ENCODE measurements at places on chromosomes 6 and 20. TPM values are rescaled to one million over a fixed set of nuclear protein-coding genes. Genes with fewer than 3 reads are reported as not detected.
A peak's percentile ranks its signal among the peaks of the same experiment; 100 is the strongest.

DNA sequence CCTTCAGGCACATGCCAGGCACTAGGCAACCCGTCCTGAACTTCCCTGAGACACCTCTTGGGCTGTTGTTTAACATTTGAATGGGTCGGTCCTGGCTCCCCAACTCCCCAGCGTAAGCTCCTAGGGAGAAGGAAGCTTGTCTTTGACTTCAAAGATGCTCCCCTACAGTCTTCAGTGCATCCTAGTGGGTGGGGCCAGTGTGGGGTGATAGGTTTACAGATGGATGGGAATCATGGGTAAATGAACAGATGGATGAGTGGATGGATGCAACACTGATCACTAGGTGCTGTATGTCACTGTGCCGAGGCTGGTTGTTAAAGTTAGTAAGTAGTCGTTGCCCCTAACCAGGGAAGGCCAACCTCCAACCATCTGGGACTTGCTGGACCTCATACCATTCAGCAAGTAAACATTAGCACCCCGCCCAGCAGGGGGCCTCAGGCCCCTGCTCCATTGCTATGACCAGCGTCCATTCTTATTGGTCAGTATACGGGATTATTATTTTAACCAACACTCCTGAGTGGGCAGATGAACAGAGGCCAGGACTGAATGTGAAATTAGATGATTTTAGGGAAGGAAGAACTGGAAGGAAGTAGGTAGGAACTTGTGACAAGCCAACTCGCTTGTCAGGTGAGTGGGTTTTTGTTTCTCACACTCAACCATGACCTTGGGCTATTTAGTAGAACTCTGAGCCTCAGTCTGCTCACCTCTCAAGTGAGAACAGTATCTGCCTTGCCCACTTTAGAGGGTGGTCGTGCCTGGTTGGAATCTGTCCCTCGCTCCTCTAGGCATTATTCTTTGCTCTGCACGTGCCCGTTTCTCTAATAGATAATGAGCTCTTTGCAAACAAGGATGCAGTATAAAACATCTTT, 82.9 kb upstream of the FOXP4 start:
- peaks cover 75% of the 10 kb centered on the region for H3K27me3 ChIP-seq
- peaks cover 7% of the 10 kb centered on the region for H3K36me3 ChIP-seq
- H3K27ac ChIP-seq, result no peak overlapping the region
- DNase-seq, result no peak
- H3K4me1 ChIP-seq, result peaks cover 12% of the 10 kb centered on the region

- peaks cover 10% of the 10 kb centered on the region for H3K4me1 ChIP-seq
- H3K36me3 ChIP-seq, result no peaks in the 10 kb centered on the region
- DNase-seq, result no peak
- H3K4me3 ChIP-seq, result no peak overlapping the region
- H3K27ac ChIP-seq, result peak overlapping the region; percentile 19
- H3K27me3 ChIP-seq, result no peaks in the 10 kb centered on the region
Measured at GRCh38 chr20:3757268-3757667, 10.3 kb downstream of the ADISSP start.

DNA sequence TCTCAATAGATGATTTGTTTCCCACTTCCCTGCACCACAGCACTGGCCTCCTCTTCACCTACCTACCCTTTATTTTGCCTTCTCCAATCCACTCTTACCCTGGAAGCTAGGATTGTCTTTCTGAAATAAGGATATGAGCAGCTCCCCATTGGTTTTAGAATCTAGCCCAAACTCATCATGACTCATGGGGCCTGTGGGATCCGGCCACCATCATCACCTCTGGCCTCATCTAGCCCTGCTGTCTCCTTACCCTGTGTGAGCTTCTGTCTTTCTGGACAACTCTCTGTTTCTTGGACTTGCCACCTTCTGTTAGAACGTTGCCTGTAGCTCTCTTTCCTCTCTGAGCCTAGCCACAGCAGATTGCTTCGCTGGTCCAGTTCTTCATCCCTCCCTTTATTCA, 277.1 kb downstream of the PAX1 start:
- DNase-seq, result no peak
- no peak overlapping the region for H3K4me3 ChIP-seq
- no peaks in the 10 kb centered on the region for H3K27me3 ChIP-seq
- no peaks in the 10 kb centered on the region for H3K36me3 ChIP-seq
- no peaks in the 10 kb centered on the region for H3K4me1 ChIP-seq

GRCh38 chr6:20875369-20875963, 341.2 kb downstream of the CDKAL1 start:
- no peaks in the 10 kb centered on the region for H3K4me1 ChIP-seq
- peaks cover 8% of the 10 kb centered on the region for H3K36me3 ChIP-seq
- H3K27ac ChIP-seq, result no peak overlapping the region
- DNase-seq, result no peak
- H3K27me3 ChIP-seq, result no peaks in the 10 kb centered on the region

GRCh38 chr20:35344354-35344837, 52.2 kb upstream of the FAM83C start:
- no peak for DNase-seq
- H3K36me3 ChIP-seq, result peaks cover 7% of the 10 kb centered on the region
- H3K27ac ChIP-seq, result no peak overlapping the region
- H3K4me3 ChIP-seq, result no peak overlapping the region
- peaks cover 7% of the 10 kb centered on the region for H3K4me1 ChIP-seq
- H3K27me3 ChIP-seq, result no peaks in the 10 kb centered on the region

DNA sequence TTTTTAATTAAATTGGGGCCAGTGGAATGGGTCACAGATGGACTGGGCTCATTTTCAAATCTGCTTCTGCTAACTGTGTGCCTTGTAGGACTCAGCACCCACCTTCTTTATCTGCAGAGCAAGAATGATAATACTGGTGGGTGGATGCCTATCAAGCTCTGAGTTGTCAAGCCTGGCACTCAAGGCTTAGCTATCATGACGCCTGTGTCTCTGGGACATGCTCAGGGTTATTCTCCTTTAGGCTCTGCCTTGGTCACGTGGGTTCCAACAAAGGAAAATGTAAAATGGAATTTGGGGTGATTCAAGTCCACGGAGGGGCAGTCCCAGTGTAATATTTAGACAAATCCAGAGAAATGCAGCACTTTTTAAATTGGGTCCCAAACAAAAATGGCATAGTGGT, 202.3 kb downstream of the TSHZ2 start:
- peaks cover 5% of the 10 kb centered on the region for H3K27me3 ChIP-seq
- H3K4me3 ChIP-seq, result no peak overlapping the region
- DNase-seq, result no peak
- H3K36me3 ChIP-seq, result peaks cover 2% of the 10 kb centered on the region

- H3K36me3 ChIP-seq, result no peaks in the 10 kb centered on the region
- H3K4me3 ChIP-seq, result peak overlapping the region; percentile 45
- H3K4me1 ChIP-seq, result peaks cover 21% of the 10 kb centered on the region
- DNase-seq, result no peak
Measured at GRCh38 chr20:45893831-45894230, 2.7 kb downstream of the CTSA start.

DNA sequence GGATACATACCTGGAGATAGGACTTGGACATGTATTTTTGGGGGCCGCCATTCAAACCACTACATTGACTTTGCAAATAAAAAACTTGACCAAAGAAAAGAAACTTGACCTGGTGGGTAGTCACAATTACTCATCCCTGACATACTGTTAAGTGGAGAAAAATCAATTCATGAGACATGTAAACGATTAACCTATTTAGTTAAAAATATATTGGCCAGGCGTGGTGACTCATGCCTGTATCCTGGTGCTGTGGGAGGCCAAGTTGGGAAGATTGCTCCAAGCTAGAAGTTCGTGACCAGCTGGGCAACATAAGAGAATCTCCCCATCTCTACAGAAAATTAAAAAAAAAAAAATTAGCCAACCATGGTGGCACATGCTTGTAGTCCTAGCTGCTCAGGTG, 2.5 kb upstream of the SRSF12 start:
- no peak overlapping the region for H3K4me3 ChIP-seq
- H3K4me1 ChIP-seq, result peaks cover 7% of the 10 kb centered on the region
- H3K36me3 ChIP-seq, result peaks cover 4% of the 10 kb centered on the region
- H3K27ac ChIP-seq, result no peak overlapping the region

GRCh38 chr6:81865712-81866111, 113.2 kb upstream of the TENT5A start:
- H3K4me1 ChIP-seq, result no peaks in the 10 kb centered on the region
- no peaks in the 10 kb centered on the region for H3K27me3 ChIP-seq
- DNase-seq, result no peak
- H3K27ac ChIP-seq, result no peak overlapping the region
- H3K4me3 ChIP-seq, result no peak overlapping the region
- no peaks in the 10 kb centered on the region for H3K36me3 ChIP-seq

DNA sequence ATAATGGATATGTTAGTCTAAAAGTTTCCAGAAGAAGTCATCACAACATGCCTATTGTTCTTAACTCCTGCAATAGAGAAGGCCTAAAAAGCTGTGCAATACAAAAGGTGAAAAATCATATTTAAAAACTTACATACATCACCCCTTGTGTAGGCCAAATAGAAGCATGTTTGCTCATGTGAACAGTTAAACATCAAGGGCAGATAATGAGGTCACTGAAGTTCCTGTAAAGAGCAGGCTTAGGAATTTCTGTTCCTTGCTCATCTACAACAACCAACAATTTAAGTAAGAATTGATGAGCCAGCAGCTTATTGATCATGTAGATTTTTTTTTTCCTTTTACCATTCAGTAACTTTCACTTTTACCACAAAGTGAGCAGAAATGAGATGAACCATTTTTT, 7.5 kb upstream of the NUP153 start:
- peaks cover 11% of the 10 kb centered on the region for H3K4me1 ChIP-seq
- H3K27ac ChIP-seq, result peak overlapping the region; percentile 41
- DNase-seq, result no peak
- no peak overlapping the region for H3K4me3 ChIP-seq
- H3K27me3 ChIP-seq, result no peaks in the 10 kb centered on the region

DNA sequence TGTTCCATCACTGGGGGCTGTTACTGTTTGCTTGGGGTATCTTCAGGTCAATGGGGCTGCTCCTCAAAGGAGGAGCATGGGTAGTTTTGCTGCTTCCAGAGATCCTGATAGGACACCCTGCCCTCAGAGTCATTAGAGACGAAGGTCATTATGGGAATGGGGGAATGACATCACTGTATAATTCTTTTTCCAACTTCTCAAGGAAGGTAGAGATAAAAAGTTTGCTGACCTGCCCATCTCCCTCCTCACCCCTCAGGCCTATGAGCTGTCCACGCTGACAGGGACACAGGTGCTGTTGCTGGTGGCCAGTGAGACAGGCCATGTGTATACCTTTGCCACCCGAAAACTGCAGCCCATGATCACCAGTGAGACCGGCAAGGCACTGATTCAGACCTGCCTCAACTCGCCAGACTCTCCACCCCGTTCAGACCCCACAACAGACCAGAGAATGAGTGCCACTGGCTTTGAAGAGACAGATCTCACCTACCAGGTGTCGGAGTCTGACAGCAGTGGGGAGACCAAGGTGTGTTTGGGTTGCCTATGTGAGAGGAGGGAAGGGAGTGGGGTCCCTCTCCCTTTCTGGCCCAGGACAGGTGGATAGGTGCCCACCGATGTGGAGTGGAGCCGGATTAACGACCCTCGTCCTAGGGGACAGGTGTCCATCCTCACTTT, 2.7 kb downstream of the SRF start:
- H3K4me3 ChIP-seq, result peak overlapping the region; percentile 99
- no peak for DNase-seq
- no peaks in the 10 kb centered on the region for H3K27me3 ChIP-seq
- H3K27ac ChIP-seq, result peak overlapping the region; percentile 96
- peaks cover 2% of the 10 kb centered on the region for H3K36me3 ChIP-seq

- no peak overlapping the region for H3K4me3 ChIP-seq
- no peaks in the 10 kb centered on the region for H3K36me3 ChIP-seq
- no peak overlapping the region for H3K27ac ChIP-seq
- no peaks in the 10 kb centered on the region for H3K27me3 ChIP-seq
- H3K4me1 ChIP-seq, result peaks cover 14% of the 10 kb centered on the region
- no peak for DNase-seq
Measured at GRCh38 chr20:19975436-19975799, 41.7 kb upstream of the NAA20 start.

DNA sequence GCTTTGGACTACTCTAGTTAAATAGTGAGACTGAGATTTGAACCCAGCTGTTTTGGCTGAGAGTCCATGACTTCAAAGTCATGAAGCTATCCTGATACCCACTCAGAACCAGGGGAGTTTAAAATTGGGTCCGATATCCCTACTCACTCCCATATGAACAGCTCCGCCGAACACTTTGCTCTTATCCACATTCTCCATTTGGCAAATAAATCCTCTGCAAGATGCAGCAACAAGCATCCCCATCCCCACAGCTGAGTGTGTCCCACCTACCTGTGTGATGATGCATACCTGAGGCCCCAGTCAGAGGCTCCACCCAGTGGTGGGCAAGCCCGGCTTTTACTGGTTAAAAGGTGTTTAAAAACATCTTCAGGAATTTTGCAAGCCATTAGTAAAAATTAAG, 108.3 kb upstream of the SLC24A3 start:
- H3K36me3 ChIP-seq, result no peaks in the 10 kb centered on the region
- H3K4me1 ChIP-seq, result no peaks in the 10 kb centered on the region
- no peak overlapping the region for H3K4me3 ChIP-seq
- no peak for DNase-seq

DNA sequence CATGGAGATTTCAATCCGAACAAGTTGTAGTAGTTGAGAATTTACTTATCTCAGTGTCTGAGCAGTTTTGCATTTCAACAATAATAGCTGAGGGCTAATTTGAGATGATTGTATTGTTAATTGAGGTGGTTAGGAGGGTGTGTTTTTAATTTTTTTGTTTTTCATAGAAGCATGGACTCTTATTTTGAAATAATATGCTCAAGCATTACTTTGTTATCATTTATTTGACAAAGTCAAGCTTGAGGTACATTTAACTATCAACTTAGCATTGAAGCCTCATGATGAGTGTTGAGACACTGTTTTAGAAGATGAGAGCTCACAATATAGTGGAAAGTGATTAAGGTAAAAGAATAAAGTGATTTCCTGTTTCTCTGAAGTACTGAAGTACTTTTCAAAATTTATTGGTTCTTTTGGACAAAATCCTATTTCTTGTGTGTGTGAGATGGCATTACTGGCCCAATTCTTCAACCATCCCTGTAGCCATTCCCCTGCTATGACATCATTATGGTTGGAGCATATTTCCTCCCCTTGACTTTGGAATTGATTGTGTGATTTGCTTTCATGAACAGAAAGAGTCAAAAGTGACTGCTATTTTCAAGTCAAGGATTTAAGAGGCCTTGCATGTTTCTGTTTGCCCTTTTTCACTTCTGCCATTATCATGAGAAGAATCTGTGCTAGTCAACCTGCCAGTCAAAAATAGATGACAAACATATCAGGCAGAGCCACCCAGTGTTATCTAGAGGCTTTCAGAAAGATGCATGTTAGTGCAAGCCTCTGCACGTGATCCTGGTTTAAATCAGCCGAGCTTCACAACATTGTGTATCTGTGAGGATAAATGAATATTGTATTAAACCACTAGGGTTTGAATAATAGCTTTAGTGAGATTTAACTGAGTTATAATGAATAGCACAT, 1112.3 kb upstream of the CITED2 start:
- H3K36me3 ChIP-seq, result no peaks in the 10 kb centered on the region
- DNase-seq, result no peak
- H3K27me3 ChIP-seq, result no peaks in the 10 kb centered on the region
- H3K27ac ChIP-seq, result no peak overlapping the region

- no peaks in the 10 kb centered on the region for H3K4me1 ChIP-seq
- H3K4me3 ChIP-seq, result no peak overlapping the region
- no peak overlapping the region for H3K27ac ChIP-seq
Measured at GRCh38 chr6:54037277-54037779, 73.9 kb upstream of the MLIP start.

The HLA-DRA gene
- total RNA-seq, result 80.9 TPM

The SOX18 gene
- total RNA-seq, result not detected

The CDH4 gene
- total RNA-seq, result 0.67 TPM

The GABRR1 gene
- not detected for total RNA-seq

The LBP gene
- not detected for total RNA-seq

The TSHZ2 gene
- 29.1 TPM for total RNA-seq

The NFKBIE gene
- 59.2 TPM for total RNA-seq

The GGTLC1 gene
- total RNA-seq, result not detected

The RIPOR3 gene
- total RNA-seq, result 2.1 TPM

The PRDM1 gene
- total RNA-seq, result 122 TPM

The CEP250 gene
- total RNA-seq, result 36.6 TPM

The KCNB1 gene
- total RNA-seq, result 0.12 TPM
